ENCODE measurements at places on chromosomes 12 and 14. TPM values are rescaled to one million over a fixed set of nuclear protein-coding genes. Genes with fewer than 3 reads are reported as not detected.

DNA sequence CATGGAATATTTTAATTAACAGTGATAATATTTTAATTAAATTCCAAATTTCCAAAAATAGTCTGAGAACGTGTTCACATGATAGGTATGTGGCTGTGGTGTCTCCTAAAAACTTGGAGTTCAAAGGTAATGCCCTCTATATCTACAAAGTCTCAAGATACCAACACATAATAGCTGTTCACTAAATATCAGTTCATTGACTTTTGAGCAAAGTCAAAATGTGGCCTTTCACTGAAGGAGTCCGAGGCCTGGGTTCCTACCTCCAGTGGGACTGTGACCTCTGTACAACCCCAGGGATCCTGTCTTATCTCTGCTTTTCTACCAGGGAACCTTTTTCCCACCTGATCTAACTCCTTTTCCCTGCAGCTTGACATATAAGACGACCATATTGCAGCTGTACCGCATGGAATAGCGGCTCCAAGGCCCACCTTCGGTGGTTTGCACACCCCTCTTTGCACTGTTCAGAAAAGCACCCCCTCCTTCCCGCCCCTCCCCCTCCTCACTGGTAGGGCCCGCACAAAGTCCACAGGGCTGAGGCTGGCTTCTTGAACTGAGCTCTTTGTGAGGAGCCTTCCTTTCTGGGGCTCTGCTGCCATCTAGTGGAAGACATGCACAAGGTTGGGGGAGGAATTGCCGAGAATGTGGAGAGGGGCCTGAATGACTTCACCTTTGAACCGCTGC is 3.1 kb downstream of the CCND2 start:
- peak; percentile 97 for DNase-seq
- peak overlapping the region; percentile 53 for H3K27ac ChIP-seq
- H3K27me3 ChIP-seq, result peaks cover 4% of the 10 kb centered on the region
- H3K36me3 ChIP-seq, result peaks cover 54% of the 10 kb centered on the region

DNA sequence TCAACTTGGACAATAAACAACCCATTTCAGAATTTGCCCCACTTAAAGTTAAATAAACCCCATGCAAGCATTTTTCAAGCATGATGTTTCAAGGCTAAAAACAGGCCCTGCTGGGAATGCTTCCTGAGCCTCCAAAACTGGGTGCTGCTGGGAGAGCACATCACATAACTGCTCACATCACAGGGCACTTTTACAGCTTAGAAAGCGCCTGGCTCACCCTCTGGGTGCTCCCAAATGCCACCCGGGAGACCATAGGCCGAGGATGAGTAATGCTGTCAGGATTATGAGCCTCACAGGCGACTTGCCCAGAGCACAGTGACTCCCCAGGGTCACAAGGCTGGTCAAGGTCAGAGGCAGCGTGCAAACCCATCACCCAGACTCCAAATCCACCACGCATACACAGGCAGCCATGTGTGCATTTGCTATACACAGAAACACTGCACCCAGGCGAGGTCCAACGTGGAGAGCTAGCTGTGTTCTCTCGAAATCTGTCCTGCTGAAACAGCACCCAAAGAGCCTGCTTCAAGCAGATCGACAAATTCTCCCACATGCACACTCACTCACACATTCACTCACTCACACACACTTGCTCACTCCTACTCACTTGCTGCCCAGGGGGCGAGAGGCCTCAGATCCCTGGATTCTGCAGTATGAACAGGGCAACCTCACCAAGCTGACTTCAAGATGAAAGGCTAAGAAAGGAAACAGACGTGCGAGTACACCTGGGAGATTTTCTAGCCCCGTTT is 58.7 kb downstream of the ITPK1 start:
- peaks cover 21% of the 10 kb centered on the region for H3K4me1 ChIP-seq
- H3K4me3 ChIP-seq, result no peak overlapping the region
- DNase-seq, result no peak
- H3K27ac ChIP-seq, result no peak overlapping the region
- no peaks in the 10 kb centered on the region for H3K27me3 ChIP-seq
- no peaks in the 10 kb centered on the region for H3K36me3 ChIP-seq

- H3K36me3 ChIP-seq, result no peaks in the 10 kb centered on the region
- H3K27me3 ChIP-seq, result no peaks in the 10 kb centered on the region
- no peaks in the 10 kb centered on the region for H3K4me1 ChIP-seq
- H3K4me3 ChIP-seq, result no peak overlapping the region
These were observed 422.5 kb downstream of the NRXN3 start for GRCh38 chr14:78592616-78593219.

GRCh38 chr12:64456119-64456518 is 4.2 kb downstream of the TBK1 start:
- no peak for DNase-seq
- H3K36me3 ChIP-seq, result peaks cover 4% of the 10 kb centered on the region
- H3K4me1 ChIP-seq, result peaks cover 6% of the 10 kb centered on the region
- no peaks in the 10 kb centered on the region for H3K27me3 ChIP-seq

Gene KLRC1
- not detected for total RNA-seq

- no peaks in the 10 kb centered on the region for H3K36me3 ChIP-seq
These were observed 1.4 kb upstream of the KCNK13 start for GRCh38 chr14:90060312-90060964.

- peak overlapping the region; percentile 51 for H3K27ac ChIP-seq
- H3K4me3 ChIP-seq, result peak overlapping the region; percentile 81
- H3K36me3 ChIP-seq, result no peaks in the 10 kb centered on the region
- H3K27me3 ChIP-seq, result no peaks in the 10 kb centered on the region
- peak; percentile 64 for DNase-seq
- peaks cover 34% of the 10 kb centered on the region for H3K4me1 ChIP-seq
These were observed 634 bp downstream of the MED13L start for GRCh38 chr12:116276652-116277466.

DNA sequence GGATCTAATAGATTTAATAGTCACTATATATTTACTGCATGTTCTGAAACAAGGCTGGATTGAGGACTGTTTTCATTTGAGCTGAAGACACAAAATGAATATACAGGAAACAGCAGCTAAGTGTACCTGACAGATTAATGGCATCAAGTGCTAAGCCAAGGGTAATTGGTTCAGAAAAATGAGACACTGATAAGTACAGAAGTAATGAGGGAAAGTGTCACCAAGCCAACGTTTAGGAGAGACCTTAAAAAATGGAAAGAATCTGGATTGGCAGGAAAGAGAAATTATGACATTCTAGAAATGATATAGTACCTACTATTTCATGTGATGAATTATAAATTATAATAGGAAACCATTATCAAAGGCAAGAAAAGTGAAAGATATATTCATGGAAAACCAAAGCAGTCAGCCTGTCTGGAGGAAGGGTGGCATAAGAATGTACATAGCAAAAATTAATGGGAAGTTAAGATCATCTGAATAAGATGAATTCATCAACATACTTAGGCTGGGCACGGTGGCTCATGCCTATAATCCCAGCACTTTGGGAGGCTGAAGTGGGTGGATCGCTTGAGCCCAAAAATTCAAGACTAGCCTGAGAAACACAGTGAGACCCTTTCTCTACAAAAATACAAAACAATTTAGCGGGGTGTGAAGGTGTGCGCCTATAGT is 21.0 kb upstream of the DUSP16 start:
- H3K4me3 ChIP-seq, result no peak overlapping the region
- H3K36me3 ChIP-seq, result no peaks in the 10 kb centered on the region
- DNase-seq, result no peak
- H3K27me3 ChIP-seq, result no peaks in the 10 kb centered on the region
- H3K27ac ChIP-seq, result no peak overlapping the region

DNA sequence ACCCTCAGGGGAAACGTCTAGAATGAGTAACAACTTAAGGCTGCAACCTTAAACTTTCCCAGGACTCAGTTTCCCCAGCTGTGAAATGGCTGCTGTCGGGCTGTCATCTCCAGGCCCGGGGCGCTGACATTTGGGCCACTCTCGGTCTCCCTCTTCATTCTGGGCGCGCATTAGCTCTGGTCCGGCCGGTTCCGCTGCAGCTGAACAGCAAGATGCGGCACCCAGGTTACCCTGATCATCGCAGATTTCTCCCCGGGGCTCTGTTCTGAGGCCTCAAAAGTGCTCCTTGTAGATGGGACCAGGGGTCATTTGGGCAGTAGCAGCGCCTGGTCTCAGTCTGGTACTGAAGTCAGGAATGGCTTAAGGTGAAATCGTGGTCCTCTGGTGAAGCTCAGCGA is 890 bp upstream of the BCL7A start:
- H3K27me3 ChIP-seq, result peaks cover 43% of the 10 kb centered on the region
- H3K27ac ChIP-seq, result no peak overlapping the region
- H3K4me3 ChIP-seq, result peak overlapping the region; percentile 69
- peaks cover 12% of the 10 kb centered on the region for H3K4me1 ChIP-seq

- H3K27ac ChIP-seq, result no peak overlapping the region
- no peak overlapping the region for H3K4me3 ChIP-seq
These were observed 515.9 kb upstream of the TBX3 start for GRCh38 chr12:115199831-115200230.

- H3K27me3 ChIP-seq, result no peaks in the 10 kb centered on the region
- no peak for DNase-seq
- no peaks in the 10 kb centered on the region for H3K36me3 ChIP-seq
- H3K27ac ChIP-seq, result no peak overlapping the region
- no peaks in the 10 kb centered on the region for H3K4me1 ChIP-seq
These were observed 27.1 kb downstream of the ALDH1L2 start for GRCh38 chr12:105057174-105057573.

GRCh38 chr12:45914090-45914489 is 76.3 kb downstream of the SCAF11 start:
- H3K4me1 ChIP-seq, result no peaks in the 10 kb centered on the region
- H3K27ac ChIP-seq, result no peak overlapping the region
- DNase-seq, result peak; percentile 20
- H3K36me3 ChIP-seq, result 0 out of 2 replicates have a peak, but pooled peaks cover 2% of the 10 kb centered on the region
- H3K27me3 ChIP-seq, result no peaks in the 10 kb centered on the region

Gene GYS2
- total RNA-seq, result not detected
